ENCODE measurements at places on chromosomes 7 and 10.

DNA sequence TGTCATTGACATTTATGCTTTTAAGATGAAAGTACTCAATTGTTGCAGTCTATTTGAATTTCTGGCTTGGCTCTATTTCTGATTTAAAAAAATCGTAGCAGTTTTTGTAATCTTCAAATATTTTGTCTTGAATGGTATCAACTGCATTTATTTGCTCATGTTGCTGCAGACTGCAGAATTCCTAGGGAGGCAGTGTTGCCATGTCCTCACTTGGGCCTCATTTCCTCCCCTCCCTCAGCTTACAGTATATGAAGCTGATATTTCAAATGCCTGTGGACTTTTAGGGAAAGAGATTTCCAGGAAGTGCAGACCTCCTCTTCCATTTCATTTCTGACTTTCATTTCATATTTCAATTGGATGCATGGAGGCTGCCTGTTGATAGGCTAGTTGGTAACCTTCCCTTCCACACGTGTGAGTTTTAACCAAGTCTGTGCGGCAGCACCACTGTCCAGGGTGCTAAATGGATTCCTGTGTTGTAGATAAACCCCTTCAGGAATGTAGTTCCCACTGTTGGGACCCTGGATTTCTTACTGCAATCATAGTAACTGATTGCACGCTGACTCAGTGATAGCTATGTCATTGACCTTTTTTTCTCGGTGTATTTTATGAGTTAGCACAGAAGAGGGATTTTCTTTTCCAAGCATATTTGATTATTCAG, 17.5 kb downstream of the VPS50 start:
- peak; percentile 23 for DNase-seq

DNA sequence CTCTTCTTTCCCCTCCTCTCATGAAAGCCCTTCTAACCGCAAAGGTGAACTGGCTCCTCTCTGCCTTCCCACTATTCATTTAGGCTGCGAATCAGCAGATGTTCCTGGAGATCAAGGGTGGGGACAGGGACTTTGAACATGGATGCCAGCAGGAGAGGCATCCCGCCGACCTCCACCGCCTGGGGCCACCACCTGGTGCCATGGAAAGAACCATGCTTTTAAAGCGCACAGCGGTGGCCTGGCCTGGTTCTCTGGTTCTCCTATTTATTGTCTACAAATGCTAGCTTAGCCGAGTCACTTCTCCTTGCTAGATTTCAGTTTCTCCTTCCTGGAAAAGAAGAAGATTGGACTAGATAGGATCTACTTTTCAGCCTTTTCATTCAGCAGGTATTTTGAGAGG, 43.2 kb upstream of the KCNMA1 start:
- no peak for DNase-seq

GRCh38 chr10:102612964-102613275, 31.4 kb upstream of the TRIM8 start:
- no peak for DNase-seq

DNA sequence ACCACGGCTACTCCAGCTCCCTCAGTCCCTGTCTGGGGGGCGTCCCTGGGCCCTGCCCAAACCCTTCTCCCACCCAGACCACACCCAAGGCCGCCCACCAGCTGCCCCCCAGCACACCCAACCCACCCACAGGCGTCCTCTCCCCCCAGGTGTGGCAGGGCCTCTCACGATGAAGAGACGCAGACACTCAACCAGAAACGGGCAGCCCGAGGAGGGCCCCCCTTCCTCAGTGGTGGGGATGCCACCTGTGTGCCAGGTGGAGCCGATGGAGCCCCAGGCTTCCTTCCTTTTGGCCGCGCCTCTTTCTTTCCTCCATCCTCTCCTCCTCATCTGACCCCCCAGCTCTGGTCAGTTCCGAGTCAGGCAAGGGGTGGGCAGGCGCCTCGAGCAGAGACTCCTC, 28.7 kb downstream of the ADGRA1 start:
- DNase-seq: no peak

- DNase-seq: peak; percentile 78
These were observed at the start of gene ANKRD2 for GRCh38 chr10:97572214-97572989. TSS of gene ANKRD2 (plus strand) at chr10:97572779. CDS start at chr10:97572789, 10 bp downstream.

- DNase-seq: no peak
These were observed 6.8 kb downstream of the RSBN1L start for GRCh38 chr7:77702968-77703472.
